ENCODE measurements at places on chromosomes 2 and 18.

DNA sequence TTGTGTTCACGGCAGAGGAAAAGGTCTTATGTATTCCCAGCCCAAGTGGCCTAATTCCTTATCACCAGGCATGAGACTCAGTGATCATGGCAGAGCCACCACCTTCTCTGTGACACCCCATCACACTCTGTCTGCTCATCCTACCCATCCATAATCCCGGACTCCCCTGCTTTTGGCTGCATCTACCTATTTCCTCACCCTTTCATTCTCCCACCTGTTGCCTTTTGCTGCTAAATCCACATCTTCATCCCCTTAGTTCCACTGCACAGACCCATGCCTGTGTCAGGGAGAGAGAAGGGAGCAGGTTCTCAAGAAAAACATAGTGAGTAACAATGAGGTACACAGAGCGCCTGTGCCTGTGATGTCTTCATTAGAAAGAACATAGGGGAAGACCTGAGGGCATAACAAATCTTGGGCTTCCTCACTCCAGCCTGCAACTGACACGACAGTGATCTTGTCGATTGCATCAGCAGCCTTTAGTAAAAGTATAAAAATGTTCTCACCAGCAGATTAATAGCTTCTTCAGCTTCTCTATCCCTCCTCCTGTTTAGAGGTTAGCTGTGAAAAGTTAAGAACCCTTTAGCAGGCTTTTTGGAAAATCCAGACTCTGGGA lies 246.5 kb upstream of the SPRED2 start:
- no peak for DNase-seq

- peak; percentile 71 for DNase-seq
Measured at GRCh38 chr2:217756375-217757107, 246.3 kb downstream of the TNS1 start.

DNA sequence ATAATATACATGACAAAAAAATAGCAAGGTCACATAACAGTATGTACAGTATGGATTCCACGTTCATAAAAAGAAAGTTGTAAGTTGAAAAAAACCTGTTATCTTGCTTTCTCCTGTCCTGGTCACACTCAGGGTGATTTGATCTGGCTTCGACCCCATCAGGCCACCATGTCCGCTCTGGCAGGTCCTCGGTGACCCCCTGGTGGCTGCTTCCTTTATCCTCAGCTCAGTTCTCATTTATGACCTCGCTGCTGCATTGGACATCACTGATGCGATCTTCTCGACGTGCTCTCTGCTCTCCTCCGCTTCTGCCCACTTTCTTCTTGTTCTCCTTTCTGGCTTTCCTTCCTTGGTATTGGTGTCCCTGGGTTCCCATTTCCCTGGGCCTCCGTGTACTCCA lies 29.7 kb downstream of the DGKD start:
- no peak for DNase-seq

DNA sequence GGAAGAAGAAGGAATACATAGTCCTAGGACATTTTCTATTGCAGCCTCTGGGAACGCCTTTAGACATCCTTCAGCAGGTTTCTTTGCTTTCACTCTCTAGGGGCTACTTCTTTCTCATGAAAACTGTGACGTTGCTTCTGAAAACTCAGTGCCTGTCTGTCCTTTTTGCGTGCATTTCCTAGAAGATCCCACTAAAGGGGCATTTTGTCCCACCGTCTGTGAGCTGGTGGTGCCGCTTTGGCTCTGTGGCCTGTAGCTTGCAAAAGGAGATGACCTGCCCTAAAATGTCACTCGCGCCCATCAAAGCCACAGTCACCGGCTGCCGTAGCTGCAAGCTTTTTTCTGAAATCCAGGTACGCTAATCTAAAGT lies 579 bp downstream of the STAT4 start:
- no peak for DNase-seq

DNA sequence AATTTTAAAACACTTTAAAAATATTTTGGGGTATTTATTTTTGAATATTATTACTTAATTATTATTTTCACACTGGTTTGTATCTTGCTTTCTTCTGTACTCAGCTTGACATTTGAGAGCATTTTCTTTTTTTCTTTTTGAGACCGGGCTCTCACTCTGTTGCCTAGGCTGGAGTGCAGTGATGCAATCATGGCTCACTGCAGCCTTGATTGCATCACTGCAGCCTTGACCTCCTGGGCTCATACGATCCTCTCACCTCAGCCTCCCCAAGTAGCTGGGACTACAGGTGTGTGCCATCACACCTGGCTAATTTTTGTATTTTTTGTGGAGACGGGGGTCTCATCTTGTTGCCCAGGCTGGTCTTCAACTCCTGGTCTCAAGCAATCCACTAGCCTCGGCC lies 79.9 kb upstream of the DLX2 start:
- DNase-seq, result no peak

DNA sequence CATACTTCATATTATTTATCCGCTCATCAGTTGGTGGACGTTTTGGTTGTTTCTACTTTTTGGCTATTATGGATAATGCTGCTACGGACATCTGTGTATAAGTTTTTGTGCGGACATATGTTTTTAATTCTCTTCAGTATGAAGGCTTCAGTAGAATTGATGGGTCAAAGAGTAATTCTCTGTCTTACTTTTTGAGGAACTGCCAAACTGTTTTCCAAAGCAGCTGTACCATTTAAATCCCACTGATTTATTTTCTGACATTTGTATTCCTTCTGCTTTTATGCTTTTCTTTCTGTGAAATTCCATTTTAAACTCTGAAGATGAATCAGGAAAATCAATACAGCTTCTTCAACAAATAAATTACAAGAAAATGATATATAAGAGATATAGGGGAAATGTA lies 20.8 kb downstream of the FAM110C start:
- DNase-seq, result no peak

GRCh38 chr18:25831301-25831701 lies 259.1 kb downstream of the SS18 start:
- DNase-seq, result no peak

- no peak for DNase-seq
Measured at GRCh38 chr18:23095463-23095862, 39.8 kb upstream of the CABLES1 start.

DNA sequence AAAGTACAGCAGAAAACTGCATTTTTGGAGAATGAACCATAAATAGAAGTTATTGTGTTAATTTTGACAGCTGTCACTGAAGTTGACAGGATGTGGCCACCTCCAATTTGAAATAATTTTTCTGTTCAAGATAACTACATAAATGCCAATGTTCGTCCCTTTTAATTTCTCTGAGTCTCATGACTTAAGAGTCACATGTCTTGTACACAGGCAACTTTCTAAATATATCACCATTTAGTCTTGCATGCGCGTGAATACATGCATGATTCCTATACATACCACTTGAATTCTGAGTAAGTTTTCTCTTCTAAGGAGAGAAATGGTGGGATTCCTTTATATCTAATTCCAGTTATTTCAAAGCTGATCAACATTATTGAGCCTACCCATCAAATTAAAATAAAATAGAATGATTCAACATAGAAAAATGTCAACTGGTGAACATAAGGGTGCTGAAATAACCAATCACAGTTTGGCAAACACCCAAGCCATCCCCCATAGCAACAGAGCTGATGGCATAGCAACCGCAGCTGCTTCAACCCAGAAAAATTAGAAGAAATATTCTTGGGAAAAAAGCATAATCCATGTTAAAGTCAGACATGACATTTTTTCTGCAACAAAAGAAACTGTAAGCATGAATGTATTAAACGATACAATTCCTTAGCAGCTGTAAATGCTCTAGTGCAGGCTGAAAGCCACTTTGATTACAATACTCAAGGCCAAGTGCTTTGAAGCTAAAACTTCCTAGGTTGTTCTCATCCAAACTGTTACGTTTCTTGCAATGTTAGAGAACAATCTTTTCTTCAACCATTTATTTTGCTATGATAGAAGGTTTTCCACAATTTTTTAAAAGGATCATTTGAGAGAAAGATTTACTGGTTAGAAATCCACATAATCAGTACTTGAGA lies 282.7 kb downstream of the DLGAP1 start:
- no peak for DNase-seq

GRCh38 chr18:7358989-7359726 lies 128.3 kb downstream of the LRRC30 start:
- DNase-seq, result no peak

GRCh38 chr2:242012956-242013764 lies 143.6 kb downstream of the RTP5 start:
- DNase-seq, result no peak

DNA sequence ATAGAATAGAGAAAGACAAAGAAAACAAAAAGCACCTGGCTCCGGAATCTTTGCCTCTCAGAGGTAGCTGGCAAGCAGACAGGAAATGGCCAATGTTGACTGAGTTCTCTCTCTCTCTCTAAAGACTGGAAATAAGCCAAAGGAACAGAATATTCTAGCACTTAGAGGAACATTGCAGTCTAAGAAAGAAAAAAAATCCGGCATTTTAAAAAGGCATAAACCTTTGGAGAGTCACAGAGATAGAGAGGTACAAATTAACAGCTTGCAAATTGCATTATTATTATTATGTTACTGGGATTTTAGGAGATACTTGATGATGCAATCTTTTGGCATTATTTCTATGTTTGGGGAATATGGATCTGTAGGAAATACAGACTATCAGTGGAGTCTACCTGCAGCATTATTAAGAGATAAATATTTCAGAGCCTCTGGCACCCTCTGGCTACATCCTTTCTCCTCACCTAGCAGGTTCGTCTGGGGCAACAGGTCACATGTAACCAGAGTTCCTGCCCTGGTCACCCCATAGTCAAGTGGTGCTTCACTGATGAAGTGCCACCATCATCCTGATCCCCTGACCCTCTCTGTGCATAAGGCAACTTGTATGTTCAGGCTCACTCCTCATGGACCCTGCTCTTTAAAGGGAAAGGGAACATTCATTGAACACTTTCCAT lies 318.9 kb upstream of the ACVR2A start:
- no peak for DNase-seq

DNA sequence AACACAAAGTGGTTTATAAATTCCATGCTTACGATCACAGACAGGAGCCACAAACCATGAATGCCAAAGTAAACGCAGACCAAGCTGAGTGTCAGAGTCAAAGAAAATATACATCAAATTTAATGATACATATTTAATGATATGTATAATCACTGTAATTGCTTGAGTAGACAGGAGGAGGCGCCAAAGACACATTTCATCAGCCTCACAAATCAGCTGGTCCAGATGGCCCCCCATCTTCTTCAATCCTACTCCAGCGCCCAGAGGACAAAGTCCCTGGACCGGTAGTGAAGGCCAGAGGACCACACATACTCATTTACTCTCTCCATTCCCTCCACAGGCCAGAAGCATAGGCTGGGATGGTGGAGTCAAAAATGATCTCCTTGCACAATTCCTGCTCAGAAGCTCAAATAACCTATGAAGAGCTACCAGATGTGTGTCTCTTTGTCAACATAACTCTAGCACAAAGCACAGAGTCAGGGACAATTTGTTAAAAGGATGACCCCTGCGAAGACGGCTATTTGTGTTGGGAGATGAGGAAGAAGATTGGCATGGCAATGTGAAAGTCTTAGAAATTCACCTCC lies 149.3 kb upstream of the PGAP1 start:
- no peak for DNase-seq
